GM19239 (cell line): ENCODE measurements at places on chromosomes 13 and 19.

GRCh38 chr19:416416-416815 is 7.5 kb upstream of the C2CD4C start:
- no peak for DNase-seq

DNA sequence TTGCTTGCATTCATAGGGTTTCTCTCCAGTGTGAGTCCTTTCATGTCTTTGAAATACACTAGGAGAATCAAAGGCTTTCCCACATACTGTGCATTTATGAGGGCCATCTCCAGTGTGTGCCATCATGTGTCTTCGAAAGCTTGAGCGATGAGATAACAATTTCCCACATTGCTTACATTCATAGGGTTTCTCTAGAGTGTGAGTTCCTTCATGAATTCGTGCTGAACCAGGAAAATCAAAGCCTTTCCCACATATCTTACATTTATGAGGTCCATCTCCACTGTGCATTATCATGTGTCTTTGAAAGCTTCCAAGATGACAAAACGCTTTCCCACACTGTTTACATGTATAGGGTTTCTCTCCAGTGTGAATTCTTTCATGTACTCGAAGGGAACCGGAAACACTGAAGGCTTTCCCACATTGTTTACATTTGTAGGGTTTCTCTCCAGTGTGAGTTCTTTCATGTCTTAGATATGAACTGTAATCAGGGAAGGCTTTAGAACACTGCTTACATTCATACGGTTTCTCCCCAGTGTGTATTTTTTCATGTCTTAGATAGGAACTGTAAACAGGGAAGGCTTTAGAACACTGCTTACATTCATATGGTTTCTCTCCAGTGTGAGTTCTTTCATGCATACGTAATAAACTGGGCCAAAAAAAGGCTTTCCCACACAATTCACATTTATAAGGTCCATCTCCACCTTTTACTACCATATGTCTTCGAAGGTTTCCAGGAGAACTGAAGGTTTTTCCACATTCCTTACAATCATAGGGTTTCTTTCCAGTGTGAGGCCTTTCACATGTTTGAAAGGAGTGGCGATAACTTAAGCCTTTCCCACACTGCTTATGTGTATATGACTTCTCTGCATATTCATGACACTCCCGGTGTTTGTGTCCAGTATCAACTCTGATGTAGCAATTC is 21.4 kb downstream of the ZNF44 start:
- no peak for DNase-seq

DNA sequence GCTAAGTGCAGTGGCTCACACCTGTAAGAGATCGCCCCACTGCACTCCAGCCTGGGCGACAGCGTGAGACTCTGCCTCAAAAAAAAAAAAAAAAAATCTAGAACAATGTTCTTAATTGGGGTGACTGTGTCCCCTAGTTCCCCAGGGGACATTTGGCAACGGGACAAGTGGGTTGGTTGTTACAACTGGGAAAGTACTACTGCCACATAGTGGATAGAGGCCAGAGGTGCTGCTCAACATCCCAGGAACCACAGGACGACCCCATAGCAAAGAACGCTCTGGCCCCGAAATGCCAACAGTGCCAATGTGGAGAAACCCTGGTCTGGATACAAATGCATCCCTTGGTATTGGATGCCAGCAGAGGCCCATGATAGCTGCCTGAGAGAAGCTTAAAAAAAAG is 11.8 kb downstream of the NLRP12 start:
- DNase-seq = no peak

- DNase-seq = no peak
These were observed 108.6 kb downstream of the TNFRSF19 start for GRCh38 chr13:23678795-23679194.

DNA sequence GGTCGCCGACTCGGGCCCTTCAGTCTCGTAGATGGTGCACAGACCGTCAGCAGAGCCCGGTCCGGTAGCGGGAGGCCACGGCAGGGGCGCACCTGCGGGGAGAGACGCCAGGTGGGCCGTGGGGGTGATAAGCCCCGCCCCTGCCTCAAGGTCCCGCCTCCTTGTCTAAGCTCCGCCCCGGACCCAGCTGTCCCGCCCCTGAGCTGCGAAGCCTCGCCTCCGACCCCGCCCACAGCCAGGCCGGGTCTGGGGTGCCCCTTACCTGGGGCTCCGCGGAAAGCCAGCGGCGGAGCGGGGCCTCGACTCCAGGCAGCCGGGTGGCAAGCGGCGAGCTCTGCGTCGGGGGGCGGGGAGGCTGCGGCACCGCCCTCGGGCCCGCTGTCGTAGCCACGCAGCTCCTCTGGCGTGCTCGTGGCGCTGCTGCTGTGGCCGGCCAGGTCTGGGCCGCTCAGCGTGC is 4.7 kb downstream of the PRR36 start:
- DNase-seq = peak; percentile 59
